NCI-H1092 (cell line): ENCODE measurements at places on chromosomes 1 and 21.

DNA sequence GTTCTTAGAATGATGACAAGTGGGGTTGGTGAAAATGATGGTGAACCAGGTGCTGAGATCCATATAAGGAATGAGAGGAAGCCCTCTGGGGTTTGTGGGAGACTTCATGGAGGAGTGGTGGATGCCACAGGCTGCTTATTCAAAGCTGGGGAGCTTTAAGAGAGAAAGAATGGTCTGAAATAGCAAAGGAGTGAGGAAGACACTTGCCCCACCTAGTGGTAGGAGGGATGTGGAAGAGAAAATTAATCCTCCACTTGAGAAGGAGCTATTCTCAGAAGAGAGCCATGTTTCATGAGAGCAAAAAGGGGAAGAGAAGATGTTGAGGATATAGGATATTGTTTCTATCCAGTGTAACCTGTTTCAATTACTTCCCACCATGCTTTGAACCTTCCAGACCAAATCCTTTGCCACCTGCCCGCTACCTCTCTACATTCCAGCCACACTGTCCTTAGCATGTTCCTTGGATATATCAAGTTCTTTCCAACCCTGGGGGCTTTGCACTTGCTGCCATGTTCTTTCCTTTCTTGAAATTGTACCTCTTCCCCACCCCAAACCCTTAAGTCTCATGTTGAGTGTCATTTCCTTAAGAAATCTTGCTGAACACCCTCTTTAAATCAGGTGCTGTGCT is 19.6 kb upstream of the ZNF648 start:
- DNase-seq, result no peak

GRCh38 chr1:168271636-168272035 is 9.0 kb upstream of the TBX19 start:
- DNase-seq, result no peak

GRCh38 chr1:86416343-86416742 is 7.6 kb upstream of the CLCA2 start:
- DNase-seq, result no peak

DNA sequence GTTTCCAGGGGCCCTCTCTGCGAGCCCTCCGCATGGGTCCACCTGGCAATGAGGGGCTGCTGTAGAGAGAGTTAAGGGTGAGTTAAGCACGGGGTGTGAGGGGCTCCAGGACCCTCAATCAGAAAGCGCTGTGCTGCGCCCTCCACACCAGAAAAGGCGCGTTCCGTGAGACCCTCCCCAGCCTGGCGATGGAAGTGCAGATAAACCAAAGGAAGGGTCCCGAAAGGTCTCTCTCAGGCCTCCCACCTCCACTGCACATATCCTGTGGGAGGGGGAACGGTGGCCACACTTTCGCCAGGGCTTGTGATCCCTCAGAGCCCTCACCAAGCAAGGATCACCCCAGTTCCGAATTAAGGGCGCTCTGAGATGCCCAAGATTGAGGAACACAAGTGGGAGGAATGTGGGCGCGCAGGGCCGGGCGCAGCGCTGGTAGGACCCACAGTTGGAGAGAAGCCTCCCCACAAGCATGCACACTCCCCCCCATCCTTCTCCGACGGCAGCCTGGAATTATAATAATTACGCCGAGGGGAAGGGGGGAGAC is 1.1 kb downstream of the WNT3A start:
- DNase-seq, result no peak

DNA sequence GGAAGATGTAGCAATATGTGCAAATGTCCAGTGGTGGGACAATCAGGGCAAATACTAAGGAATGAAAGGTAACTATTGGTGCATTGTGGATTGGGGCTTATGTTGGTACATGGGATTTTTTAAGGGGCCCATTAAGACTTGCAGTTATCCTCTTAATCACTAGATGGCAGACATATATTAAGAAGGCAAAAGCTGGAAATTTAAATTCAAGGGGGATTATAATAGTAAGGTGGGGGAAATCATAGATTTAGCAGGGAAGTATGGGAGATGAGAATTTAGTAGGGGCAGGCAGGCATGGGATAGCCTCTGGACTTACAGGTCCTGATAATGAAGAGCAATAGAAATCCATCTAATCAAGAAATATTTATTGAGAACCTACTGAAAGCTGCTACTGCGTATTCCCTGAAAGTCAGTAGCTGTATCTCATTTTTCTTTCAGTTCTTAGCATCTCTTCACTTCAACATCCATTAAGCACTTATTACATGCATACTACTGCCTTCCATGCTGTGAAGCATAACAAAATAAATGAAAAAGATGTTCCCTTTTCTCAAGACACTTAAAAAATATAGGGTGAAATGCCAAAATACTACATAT is 251.8 kb downstream of the CRB1 start:
- DNase-seq, result no peak
